ENCODE measurements at places on chromosomes 13 and 19. TPM values are rescaled to one million over a fixed set of nuclear protein-coding genes. Genes with fewer than 3 reads are reported as not detected.
A peak's percentile ranks its signal among the peaks of the same experiment; 100 is the strongest.

GRCh38 chr19:54448774-54449700 lies at the start of gene LENG8:
TSS of gene LENG8 (plus strand) at chr19:54449199. CDS start at chr19:54451345, 2,146 bp downstream.
- H3K4me3 ChIP-seq: peak within 1 kb of the TSS; percentile 100
- peaks cover 74% of the 10 kb centered on the region for H3K4me1 ChIP-seq
- H3K27ac ChIP-seq: peak within 1 kb of the TSS; percentile 99

- H3K4me1 ChIP-seq: no peaks in the 10 kb centered on the region
- no peaks in the 10 kb centered on the region for H3K36me3 ChIP-seq
- peaks cover 25% of the 10 kb centered on the region for H3K27me3 ChIP-seq
- H3K27ac ChIP-seq: peak overlapping the region; percentile 16
- H3K4me3 ChIP-seq: no peak overlapping the region
Observed at GRCh38 chr13:46403851-46404732, 17.0 kb upstream of the RUBCNL start.

DNA sequence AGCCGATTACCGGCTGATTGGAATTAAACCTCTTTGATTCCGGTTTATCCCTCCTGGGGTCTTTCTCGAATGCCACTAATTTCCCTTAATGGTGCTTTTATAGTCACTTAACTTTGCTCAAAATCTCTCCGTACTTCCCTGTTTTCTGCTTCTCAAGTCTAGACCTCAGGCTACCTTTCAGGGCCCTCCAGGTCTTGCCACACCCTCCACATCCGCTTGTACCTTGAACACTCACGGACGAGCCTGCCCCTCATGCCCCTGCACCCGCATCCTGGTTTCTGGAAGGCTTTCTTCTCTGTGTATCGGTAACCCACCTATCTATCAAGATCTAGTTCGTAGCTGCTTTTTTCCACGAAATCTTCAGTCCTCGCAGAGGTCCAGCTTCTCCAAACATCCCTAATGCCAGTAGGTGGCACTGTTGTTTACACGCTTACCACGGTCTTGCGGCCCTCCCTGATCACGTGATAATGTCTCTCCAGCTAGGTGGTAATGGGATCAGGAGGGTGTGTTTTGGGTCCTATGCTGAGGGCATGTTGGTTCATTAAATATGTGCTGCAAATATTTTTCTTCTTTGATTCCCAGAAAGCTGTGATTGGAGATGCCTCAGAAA lies 13.8 kb downstream of the ATP12A start:
- H3K27me3 ChIP-seq: peaks cover 58% of the 10 kb centered on the region
- no peaks in the 10 kb centered on the region for H3K4me1 ChIP-seq
- no peak overlapping the region for H3K27ac ChIP-seq
- DNase-seq: no peak
- H3K4me3 ChIP-seq: no peak overlapping the region

- H3K4me3 ChIP-seq: no peak overlapping the region
- H3K4me1 ChIP-seq: peaks cover 39% of the 10 kb centered on the region
- DNase-seq: no peak
- H3K36me3 ChIP-seq: peaks cover 91% of the 10 kb centered on the region
- H3K27ac ChIP-seq: no peak overlapping the region
- H3K27me3 ChIP-seq: no peaks in the 10 kb centered on the region
Observed at GRCh38 chr19:10683064-10683426, 18.2 kb upstream of the QTRT1 start.

GRCh38 chr13:112900691-112901091 lies 68.3 kb upstream of the MCF2L start:
- no peaks in the 10 kb centered on the region for H3K36me3 ChIP-seq
- no peaks in the 10 kb centered on the region for H3K4me1 ChIP-seq
- H3K27me3 ChIP-seq: peaks cover 36% of the 10 kb centered on the region
- DNase-seq: no peak
- no peak overlapping the region for H3K4me3 ChIP-seq

DNA sequence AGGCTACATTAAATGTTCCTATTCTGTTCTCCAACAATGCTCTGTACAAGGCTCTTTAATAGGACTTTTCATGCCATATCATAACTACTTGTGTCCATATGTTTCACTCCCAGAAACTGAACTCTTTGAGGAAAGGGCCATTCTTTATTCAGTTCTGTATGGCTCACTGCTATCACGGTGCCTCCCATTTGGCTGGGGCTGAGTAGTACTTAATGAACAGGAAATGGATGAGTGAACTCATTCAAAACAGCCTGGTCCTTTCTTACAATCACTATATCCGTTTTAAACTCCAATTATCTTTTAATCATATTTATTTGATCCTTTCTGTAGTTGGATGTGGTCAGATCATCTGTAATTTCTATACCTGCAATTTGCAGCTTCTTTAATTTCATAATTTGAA lies 410.6 kb downstream of the TBC1D4 start:
- H3K36me3 ChIP-seq: no peaks in the 10 kb centered on the region
- no peak overlapping the region for H3K4me3 ChIP-seq
- no peaks in the 10 kb centered on the region for H3K27me3 ChIP-seq
- H3K27ac ChIP-seq: no peak overlapping the region

DNA sequence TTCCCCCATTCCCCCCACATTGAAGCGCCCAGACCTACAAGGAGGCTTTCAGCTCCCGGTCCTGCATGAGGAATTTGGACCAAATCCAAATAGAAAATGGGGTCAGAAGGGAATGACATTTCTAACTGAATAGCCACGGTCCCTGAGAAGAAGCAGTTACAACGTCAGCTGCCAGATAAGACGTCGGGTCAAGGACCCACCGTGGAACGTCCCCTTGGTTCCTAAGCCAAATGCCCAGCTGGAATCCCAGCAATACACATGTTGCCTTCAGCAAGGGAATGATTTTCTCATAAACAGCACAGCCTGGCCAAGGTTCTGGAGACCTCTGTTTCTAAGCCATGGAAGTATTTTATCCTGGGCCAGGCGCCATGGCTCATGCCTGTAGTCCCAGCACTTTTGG lies 109.1 kb upstream of the PEG3 start:
- no peaks in the 10 kb centered on the region for H3K36me3 ChIP-seq
- no peak overlapping the region for H3K27ac ChIP-seq
- DNase-seq: no peak
- H3K27me3 ChIP-seq: peaks cover 43% of the 10 kb centered on the region
- H3K4me3 ChIP-seq: no peak overlapping the region
- no peaks in the 10 kb centered on the region for H3K4me1 ChIP-seq

DNA sequence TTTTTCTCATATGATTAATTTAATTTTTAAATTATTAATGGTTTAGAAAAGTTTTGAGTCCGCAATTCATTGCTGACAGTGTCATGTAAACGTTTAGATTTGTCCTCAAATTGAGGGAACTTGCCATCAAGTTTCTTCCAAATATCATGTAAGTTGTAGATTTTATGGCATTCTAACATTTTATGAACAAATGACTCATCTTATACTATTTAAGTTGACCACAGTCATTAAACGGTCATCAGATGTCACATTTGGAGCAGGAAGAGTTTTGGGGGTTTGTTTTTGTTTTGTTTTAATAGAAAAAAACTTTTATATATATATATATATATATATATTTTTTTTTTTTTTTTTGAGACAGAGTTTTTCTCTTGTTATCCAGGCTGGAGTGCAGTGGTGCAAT lies 4.3 kb downstream of the ZNF114 start:
- no peak overlapping the region for H3K27ac ChIP-seq
- H3K4me1 ChIP-seq: peaks cover 14% of the 10 kb centered on the region
- peaks cover 14% of the 10 kb centered on the region for H3K27me3 ChIP-seq
- H3K36me3 ChIP-seq: no peaks in the 10 kb centered on the region

- no peaks in the 10 kb centered on the region for H3K4me1 ChIP-seq
- H3K27me3 ChIP-seq: no peaks in the 10 kb centered on the region
- no peak overlapping the region for H3K4me3 ChIP-seq
- no peaks in the 10 kb centered on the region for H3K36me3 ChIP-seq
- DNase-seq: no peak
Observed at GRCh38 chr13:22561581-22561980, 619.2 kb upstream of the SGCG start.

GRCh38 chr13:75384879-75385707 lies 96.9 kb downstream of the TBC1D4 start:
- DNase-seq: no peak
- H3K27ac ChIP-seq: peak overlapping the region; percentile 79
- peak overlapping the region; percentile 34 for H3K4me3 ChIP-seq
- no peaks in the 10 kb centered on the region for H3K27me3 ChIP-seq

DNA sequence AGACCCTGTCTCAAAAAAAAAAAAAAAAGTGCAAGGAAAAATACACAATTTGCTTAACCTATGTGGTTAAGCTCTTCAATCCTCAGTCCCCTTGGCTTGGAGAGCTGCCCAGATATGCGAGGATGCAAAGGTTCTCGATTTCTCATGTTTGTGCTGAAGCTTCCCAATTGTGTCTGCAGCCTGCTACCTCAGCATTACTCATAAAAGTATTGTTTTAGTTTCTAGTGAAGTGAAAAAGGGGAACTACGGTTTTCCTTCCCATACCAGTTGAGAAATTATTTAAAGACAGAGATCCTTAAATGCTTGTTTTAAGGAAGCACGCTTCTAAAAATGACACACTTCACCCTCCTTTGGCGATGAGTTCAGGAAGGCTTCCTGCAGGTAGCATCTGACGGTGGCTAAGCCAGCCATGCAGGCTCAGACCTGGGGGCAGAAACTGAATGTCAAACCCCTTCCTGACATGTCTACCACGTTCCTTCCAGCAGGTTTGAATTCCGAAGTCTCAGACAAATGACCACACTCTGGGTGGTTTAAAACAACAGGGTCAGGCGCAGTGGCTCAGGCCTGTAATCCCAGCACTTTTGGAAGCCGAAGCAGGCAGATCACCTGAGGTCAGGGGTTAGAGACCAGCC lies 47.9 kb downstream of the RUBCNL start:
- no peaks in the 10 kb centered on the region for H3K36me3 ChIP-seq
- no peak overlapping the region for H3K4me3 ChIP-seq
- H3K4me1 ChIP-seq: peaks cover 7% of the 10 kb centered on the region
- H3K27me3 ChIP-seq: peaks cover 13% of the 10 kb centered on the region
- DNase-seq: peak; percentile 28
- H3K27ac ChIP-seq: no peak overlapping the region

The APOC4 gene
- not detected for total RNA-seq

The GAPDHS gene
- not detected for total RNA-seq

The BRME1 gene
- total RNA-seq: 0.82 TPM

The GPR183 gene
- total RNA-seq: 1.7 TPM

The HTR2A gene
- 0.11 TPM for total RNA-seq

The ATP4A gene
- not detected for total RNA-seq

The IRGC gene
- not detected for total RNA-seq

The DENND1C gene
- 1.2 TPM for total RNA-seq

The ZNF304 gene
- total RNA-seq: 8.0 TPM

The KLK15 gene
- not detected for total RNA-seq

The FCER2 gene
- total RNA-seq: 0.30 TPM
